Activated CD4-positive, alpha-beta T cell treated with anti-CD3 and anti-CD28 coated beads, Interleukin-2, Interleukin-6, amounts not matched to agents 100 ng/mL and 50 ng/mL, durations not matched to agents 16 hours and 8 hours (primary cell): ENCODE measurements at places on chromosomes 5 and 9.

- no peak for DNase-seq
These were observed 746 bp downstream of the STRBP start for GRCh38 chr9:123267481-123268198.

GRCh38 chr5:55969956-55970355 lies 24.8 kb downstream of the IL6ST start:
- no peak for DNase-seq

GRCh38 chr5:60507687-60508086 lies 192.3 kb downstream of the DEPDC1B start:
- no peak for DNase-seq

DNA sequence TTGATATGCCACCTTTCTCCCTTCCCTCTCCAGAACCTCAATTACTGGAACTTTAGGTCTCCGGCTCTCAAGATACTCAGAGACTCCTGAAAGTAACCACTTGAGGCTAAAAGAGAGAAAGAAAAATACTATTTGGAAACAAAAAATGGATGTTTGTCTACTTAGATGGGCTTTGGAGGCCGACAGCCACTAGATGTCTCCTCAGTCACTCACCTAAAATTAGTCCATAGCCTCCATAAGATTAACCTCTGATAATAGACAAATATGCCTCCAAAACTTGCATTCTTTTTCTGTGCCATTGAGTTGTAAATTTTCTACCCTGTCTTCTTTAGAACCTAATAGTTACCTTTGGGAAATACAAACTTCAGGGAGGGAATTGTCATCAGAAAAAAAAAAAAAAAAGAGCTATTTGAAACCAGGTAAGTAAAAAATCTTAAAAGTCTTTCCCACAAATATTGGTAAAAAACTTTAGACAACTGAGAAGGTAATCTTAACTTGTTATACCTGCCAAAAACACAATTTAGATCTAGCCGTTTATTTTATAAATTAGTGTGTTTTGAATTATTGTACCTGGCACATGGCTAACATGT lies 11.2 kb upstream of the PCDH1 start:
- no peak for DNase-seq

- peak; percentile 97 for DNase-seq
These were observed at the start of gene NELFB for GRCh38 chr9:137254624-137255447. Gene NELFB, plus strand, starts transcription at chr9:137255327.

- DNase-seq: no peak
These were observed 186.7 kb downstream of the COMMD10 start for GRCh38 chr5:116271446-116272025.

DNA sequence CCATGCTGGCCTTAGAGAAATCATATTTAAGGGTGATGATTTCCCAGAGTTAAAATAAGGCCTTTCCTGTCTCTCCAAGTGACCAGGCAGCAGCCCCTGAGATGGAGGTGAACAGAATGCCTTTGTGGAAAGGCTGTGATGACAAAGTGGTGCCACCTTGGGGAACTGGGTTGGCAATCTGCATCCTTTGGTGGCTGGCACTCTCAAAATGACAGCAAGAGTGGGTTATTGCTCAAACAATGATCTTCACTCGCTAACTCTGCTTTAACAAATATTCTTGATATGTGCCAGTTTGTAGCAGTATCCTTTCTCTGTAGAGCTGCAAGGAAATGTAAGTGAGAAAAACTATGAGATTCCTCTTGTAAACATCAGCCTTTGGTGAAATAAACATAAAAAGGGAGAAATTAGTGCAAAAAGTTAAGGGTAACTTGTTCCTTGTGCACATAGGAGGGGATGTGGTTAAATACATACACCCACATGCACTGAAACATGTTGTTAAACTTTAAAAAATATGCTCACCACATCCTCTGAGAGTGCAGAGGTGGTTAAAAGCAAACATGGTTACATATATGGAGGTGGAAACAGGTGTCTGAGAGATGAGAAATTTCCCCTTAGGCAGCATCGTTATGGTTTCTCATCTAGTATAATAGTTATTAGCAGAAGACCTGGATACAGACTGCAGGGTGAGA lies 373.4 kb upstream of the CTNND2 start:
- no peak for DNase-seq
